Astrocyte of the cerebellum (primary cell): ENCODE measurements at places on chromosomes 2 and 18.

- DNase-seq, result peak; percentile 15
Observed at GRCh38 chr18:38940863-38941531, 1375.4 kb upstream of the CELF4 start.

GRCh38 chr2:215657844-215658243, 222.0 kb upstream of the FN1 start:
- DNase-seq, result peak; percentile 86

GRCh38 chr18:57683470-57683869, 61.8 kb upstream of the NARS1 start:
- no peak for DNase-seq

- no peak for DNase-seq
Observed at GRCh38 chr18:908758-909724, 4.4 kb downstream of the ADCYAP1 start.

- no peak for DNase-seq
Observed at GRCh38 chr2:60109744-60110143, 443.7 kb downstream of the BCL11A start.

DNA sequence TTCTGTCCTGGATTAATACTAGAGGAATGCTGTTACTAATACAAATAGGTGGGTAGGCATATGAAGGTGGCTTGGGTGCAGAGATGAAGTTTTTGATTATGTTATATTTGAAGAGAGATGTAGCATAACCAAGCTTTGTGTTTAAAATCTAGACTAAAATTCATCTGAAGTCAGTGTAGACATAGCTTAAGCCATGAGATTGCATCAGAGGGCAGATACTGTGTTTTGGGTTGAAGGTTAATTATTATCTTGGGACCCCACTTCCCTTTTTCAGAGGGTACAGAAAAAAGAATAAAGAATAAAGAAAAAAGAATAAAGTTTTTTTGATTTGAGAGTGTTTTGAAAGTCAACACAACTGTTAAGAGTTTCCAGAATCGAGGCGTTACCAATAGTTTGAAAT, 13.0 kb downstream of the PPM1B start:
- DNase-seq, result no peak

GRCh38 chr18:36412778-36413177, 115.3 kb downstream of the FHOD3 start:
- DNase-seq, result peak; percentile 8

- peak; percentile 86 for DNase-seq
Observed at GRCh38 chr18:58785171-58785805, 79.4 kb upstream of the ZNF532 start.
